CD4-positive, alpha-beta T cell treated with Interleukin-15 for 4 hours (primary cell): ENCODE measurements at places on chromosomes 2 and 18.
A peak's percentile ranks its signal among the peaks of the same experiment; 100 is the strongest.

GRCh38 chr2:218952160-218952559 is 7.3 kb upstream of the CDK5R2 start:
- DNase-seq: no peak

DNA sequence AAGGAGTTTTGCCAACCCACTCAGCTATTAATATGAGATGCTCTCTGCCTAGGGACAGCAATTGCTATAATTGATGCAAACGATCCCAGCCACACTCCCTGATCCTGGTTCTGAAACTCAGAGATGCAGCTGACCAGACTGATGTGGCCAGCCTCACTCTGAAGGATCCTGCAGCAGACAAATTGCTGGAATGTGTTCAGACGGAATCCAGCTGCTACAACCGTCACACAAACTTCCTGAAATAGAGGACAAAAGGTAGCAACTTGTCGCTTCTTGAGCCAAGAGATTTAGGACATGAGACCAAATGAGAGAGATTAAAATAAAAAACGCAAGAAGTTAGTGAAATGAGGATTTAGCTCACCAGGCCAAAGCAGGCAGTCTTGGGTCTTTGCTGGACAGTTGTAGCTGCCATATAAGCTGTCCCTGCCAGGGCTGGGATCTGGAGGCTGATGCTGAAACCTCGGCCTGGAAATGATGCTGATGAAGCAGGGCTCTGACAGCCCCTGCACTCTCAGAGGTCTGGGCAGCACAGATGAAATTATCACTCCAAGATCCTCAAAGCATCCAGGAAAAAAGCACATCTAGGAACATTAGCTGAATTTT is 8.3 kb upstream of the YWHAQ start:
- no peak for DNase-seq

- DNase-seq: no peak
Observed at GRCh38 chr2:27271631-27272340, 3.4 kb upstream of the DNAJC5G start.

DNA sequence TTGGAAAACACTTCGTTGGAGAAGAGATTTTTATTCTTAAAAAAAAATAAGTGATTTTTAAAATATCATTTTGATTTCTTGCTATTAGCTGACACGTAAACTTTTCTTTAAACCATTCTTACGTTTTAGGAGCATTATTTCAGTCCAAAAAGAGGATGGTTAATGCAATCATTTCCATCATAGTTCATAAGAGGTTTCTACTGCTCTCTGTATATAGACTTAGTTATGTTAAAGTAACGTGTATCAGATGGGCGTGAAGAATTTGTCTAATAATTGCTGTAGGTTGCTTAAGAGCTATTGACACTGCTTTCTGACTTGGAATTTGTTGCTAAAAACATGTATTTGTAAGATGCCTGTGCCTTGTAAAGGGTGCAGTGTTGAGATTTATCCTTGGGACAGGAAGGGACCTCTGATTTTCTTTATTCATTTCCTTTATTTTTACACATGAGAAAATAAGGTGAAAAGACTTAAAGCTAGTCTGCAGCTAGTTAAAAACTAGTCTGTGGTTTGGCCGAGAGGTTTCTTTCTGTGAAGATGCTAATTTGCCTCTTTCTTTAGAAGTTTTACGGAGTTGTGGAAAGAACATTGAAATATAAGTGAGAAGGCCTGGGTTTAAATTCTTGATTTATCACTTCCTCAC is 2.9 kb downstream of the ANKRD12 start:
- DNase-seq: no peak

DNA sequence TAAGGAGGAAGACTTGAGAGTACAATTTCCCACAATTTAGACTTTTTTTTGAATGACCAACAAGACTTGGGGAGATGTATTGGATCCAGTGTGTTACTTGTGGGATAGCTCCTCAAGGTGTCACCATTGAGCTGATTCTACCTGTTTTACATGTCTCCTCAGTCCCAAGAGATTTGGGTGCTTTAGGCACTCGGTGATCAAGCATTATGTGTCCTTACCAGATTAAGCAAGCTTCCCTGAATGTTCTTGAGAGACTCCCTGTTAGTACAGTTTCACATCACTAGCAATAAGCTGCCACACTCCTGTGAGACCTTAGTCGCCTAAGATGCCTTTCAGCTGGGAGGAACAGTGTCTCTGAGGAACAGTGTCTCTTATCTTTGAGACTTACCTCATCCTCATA is 384.3 kb upstream of the SYT4 start:
- no peak for DNase-seq

GRCh38 chr18:13464432-13465123 is 246.0 kb downstream of the LDLRAD4 start:
- DNase-seq: peak; percentile 65

DNA sequence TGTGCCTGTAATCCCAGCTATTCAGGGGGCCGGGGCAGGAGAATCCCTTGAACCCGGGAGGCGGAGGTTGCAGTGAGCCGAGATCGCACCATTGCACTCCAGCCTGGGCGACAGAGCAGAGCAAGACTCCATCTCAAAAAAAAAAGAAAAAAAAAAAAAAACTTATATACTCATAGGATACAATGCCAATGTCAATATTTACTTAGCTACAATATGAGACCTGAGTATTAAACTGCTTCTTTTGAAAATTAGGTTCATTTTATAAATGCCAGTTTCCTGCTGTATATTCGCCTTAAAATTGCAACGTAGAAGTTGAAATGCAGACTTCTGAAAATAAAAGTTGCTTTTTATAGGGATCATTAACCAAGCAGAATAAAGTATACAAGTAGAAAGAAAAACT is 2.3 kb downstream of the SLC35F5 start:
- DNase-seq: no peak

DNA sequence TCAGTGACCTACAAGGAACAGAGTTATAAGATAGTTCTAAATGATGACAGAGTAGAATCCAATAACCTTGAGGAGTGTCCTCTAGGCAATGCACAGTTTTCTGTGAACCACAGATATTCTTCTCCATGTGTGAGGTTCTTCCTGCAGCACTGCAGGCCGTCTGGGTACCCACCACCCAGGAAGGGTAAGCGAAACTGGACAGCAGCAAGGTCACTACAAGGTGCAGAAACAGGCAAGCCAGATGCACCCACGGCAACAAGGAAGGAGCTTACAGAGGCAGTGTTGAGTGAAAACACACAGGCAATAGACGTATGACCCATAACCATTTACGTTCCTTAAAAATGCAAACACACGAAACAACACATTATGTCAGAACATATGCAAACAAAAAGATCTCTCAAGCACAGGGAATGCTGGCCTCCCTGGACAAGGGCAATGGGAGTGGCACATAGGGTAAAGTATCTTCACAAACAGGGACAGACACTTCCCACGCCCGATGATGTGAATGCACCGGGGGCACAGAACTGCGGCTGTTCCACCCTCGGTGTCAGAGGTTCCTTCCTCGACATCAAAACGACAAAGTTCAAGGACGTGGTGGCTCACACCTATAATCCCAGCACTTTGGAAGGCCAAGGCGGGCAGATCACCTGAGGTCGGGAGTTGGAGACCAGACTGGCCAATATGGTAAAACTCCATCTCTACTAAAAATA is 84.1 kb downstream of the NDUFA10 start:
- no peak for DNase-seq

GRCh38 chr2:157572725-157573124 is 55.9 kb downstream of the ACVR1C start:
- DNase-seq: peak; percentile 8

DNA sequence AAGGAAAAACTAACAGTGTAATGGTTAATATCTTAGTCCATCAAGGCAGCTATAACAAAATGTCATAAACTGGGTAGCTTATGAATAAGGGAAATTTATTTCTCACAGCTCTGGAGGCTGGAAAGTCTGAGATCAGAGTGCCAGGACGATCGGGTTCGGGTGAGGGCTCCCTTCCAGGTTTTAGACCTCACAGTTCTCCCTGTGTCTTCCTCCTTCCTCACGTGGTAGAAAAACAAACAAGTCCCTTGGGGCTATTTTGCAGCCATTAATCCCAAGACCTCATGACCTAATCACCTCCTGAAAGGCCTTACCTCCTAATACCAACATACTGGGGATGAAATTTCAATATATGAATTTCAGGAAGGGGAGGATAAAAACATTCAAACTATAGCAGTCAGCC is 455.9 kb downstream of the CNTNAP5 start:
- DNase-seq: no peak

GRCh38 chr18:12861637-12862036 is 22.4 kb downstream of the PTPN2 start:
- DNase-seq: no peak

DNA sequence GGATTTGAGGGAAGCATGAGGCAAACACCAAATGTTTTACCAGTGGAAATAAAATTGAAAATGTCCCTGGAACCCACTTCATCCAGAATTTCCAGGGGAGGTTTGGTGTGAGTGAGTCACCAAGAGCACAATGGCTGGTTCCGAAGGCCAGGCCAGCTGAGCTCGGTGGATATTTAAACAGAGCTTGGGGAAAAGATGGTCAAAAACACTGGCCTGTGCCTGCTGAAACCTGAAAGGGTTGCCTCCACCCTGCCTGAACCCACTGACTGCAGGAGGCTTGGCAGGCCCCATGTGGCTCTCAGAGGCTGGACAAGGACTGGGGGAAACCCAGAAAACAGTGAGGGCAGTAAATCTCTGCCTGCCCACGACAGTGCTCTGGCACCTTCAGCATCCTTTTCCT is 93.9 kb downstream of the TTC32 start:
- no peak for DNase-seq

- DNase-seq: no peak
Observed at GRCh38 chr2:63425606-63426005, 162.7 kb downstream of the WDPCP start.

GRCh38 chr2:113867571-113867970 is 22.3 kb upstream of the ACTR3 start:
- no peak for DNase-seq

- no peak for DNase-seq
Observed at GRCh38 chr2:175490360-175490791, 308.9 kb upstream of the ATP5MC3 start.

- DNase-seq: no peak
Observed at GRCh38 chr2:178005756-178006155, 66.8 kb downstream of the PDE11A start.

- no peak for DNase-seq
Observed at GRCh38 chr2:202612145-202612544, 22.6 kb upstream of the FAM117B start.

- DNase-seq: no peak
Observed at GRCh38 chr2:128691526-128691925, 372.9 kb upstream of the HS6ST1 start.

GRCh38 chr2:126467367-126468054 is 188.4 kb upstream of the GYPC start:
- no peak for DNase-seq

GRCh38 chr2:74137651-74138599 is 9.8 kb downstream of the BOLA3 start:
- DNase-seq: no peak
